Right lung (tissue), 10 donors: ENCODE measurements at places on chromosomes 3 and 15. TPM values are rescaled to one million over a fixed set of nuclear protein-coding genes. Genes with fewer than 3 reads are reported as not detected.

GRCh38 chr15:48527517-48527916, 118.0 kb downstream of the FBN1 start:
- DNase-seq = no peak

DNA sequence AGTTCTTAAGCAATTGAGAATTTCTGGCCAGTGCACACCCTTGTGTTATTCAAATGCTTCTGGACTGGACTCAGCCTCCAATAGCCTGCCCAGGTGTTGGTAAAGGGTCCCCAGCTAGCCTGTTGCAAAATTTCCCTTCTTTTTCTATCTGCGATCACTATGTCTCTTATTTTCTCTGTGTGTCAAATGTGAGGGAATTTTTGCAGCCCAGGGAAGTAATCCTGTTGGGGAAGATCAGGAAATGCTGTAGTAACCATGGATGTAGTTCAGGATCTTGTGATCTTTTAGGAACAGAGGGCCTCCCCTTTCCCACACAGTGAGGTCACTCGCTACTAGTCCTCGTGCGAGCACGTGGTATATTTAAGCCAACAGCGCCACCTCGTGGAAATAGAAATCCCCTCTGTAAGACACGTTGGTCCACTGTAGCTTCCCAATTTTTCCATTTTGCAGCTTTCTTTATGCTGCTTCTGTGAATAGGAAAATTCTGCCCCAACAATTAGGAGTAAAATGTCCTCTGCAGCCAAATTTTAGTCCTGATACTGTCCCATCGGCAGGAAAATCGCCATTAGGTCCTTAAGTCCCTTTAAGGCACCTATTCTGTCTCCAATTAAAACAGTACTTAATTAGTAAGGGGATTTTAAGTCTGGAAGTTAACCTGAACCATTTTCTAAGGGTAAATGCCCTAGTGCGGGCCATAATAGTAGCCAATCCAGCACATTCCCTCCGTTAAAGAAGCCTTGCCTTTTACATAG, 4.0 kb upstream of the SMCO1 start:
- no peak for DNase-seq

DNA sequence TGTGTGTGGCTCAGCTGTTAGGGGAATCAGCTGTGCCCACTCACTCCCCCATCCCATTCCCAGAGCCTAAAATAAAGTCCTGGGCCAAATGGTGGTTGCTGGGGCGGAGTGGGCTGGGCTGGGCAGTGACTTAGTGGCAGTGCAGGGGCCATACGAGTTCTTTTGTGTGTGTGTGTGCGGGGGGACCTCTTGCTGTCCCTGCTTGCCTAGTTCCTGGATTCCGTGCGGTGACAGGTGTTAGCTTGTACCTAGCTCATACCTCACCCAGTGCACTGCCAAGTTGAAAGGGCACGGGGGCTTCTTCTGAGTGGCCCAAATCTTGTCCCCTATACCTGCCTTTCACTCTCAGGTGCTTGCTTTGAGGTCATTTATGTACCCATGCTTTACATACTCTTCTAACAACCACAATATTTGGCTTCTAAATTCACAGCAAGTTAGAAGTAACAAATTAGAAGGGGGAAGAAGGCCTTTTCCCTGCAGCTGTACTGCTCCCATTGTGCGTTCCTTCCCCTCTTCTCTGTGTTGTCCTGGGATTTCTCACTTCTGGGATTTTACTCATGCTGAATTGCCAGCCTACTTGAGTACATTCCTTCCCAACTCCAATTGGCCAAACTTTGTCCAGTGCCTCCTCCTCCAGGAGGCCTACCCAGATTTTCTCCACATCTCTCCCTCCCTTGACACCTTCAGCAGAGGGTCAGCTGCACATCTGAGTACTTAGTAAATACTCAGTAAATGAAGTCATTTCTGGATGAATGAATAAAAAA, 66.3 kb upstream of the POLG start:
- DNase-seq = no peak

DNA sequence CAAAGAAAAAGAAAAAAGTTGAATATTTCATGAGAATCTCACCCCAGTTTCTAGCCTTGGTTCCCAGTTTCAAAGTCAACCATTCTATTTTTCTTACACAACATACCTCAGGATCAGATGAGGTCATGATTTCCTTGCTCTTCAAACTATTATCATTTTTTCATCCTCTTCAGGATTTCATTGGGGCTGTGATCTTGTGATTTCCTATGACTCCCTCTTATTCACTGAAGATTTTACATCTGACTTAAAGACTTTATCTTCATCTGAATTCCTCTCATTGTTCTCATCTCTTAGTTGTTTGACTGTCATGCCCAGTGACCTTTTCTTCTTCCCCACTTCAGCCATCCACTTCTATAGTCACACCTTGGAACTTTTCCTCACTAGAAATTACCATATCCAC, 3.1 kb upstream of the C3orf33 start:
- DNase-seq = no peak

Gene CCDC54
- polyA plus RNA-seq = 0.21 TPM

Gene EIF4E3
- polyA plus RNA-seq = 8.5 TPM

Gene SCN11A
- 0.73 TPM for polyA plus RNA-seq

GRCh38 chr15:68218331-68218730, 11.2 kb downstream of the CLN6 start:
- no peak for DNase-seq

DNA sequence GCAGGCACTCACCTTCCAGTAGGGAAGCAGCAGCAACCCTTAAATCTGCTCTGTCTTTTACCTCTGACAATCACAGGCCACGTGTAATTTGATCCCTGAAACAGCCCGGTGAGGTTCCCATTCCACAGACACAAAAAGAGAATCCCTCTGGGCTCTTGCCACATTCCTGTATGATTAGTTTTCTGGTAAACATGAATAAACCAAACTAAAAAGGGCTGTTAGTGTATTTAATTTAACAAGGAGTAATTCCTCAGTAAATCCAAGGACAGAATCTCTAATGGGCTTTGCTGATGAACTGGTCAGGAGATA, 186.9 kb downstream of the FAM43A start:
- no peak for DNase-seq

Gene UROC1
- 0.08 TPM for polyA plus RNA-seq

GRCh38 chr3:119293105-119293870, 895 bp upstream of the ARHGAP31 start:
- no peak for DNase-seq

Gene PTH1R
- 78.3 TPM for polyA plus RNA-seq

GRCh38 chr3:32959371-32959770, 7.9 kb downstream of the CCR4 start:
- no peak for DNase-seq

GRCh38 chr3:11282250-11283138, 10.3 kb downstream of the ATG7 start:
- peak; percentile 93 for DNase-seq

GRCh38 chr15:73799466-73799865, 46.3 kb upstream of the INSYN1 start:
- DNase-seq = no peak

DNA sequence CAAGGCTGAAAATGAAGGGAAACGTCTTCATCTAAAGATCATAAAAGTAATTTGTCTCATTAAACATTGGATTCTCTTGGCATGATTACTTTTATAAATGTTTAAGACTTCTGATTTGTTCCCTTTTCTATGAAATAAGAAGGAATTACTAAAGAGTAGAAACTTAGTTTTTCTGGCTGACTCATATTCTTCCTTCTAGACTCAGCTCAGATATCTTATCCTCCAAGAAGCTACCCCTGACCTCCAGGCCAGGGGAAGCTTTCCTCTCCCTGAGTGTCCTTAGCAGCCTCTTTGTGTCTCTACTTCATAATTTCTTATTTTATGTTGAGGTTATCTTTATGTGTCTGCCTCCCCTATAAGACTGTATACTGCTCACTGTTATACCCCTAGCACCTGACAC, 291.9 kb upstream of the STT3B start:
- no peak for DNase-seq

Gene RSRC1
- polyA plus RNA-seq = 25.4 TPM

Gene GDPGP1
- 4.3 TPM for polyA plus RNA-seq

Gene EBLN2
- 8.4 TPM for polyA plus RNA-seq

Gene CHRNA7
- polyA plus RNA-seq = 23.1 TPM

DNA sequence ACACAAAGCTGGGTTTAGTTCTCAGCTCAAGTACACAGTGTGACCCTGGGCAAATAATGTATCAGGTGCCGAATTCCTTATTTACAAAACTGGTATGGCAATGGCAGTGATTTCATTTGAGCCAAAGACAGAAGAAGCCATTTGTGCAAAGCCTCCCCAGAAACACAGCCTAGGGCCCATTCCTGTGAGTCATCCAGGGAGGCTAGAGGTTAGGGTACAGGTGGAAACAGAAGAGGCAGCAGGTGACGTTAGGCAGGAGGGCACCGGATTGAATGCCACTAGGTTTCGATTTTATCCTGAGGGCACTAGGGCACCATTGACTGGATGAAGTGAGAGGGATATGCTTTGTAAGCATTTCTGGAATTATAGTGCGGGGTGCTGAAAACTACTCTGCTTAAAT, 766.9 kb upstream of the NR2F2 start:
- DNase-seq = no peak

DNA sequence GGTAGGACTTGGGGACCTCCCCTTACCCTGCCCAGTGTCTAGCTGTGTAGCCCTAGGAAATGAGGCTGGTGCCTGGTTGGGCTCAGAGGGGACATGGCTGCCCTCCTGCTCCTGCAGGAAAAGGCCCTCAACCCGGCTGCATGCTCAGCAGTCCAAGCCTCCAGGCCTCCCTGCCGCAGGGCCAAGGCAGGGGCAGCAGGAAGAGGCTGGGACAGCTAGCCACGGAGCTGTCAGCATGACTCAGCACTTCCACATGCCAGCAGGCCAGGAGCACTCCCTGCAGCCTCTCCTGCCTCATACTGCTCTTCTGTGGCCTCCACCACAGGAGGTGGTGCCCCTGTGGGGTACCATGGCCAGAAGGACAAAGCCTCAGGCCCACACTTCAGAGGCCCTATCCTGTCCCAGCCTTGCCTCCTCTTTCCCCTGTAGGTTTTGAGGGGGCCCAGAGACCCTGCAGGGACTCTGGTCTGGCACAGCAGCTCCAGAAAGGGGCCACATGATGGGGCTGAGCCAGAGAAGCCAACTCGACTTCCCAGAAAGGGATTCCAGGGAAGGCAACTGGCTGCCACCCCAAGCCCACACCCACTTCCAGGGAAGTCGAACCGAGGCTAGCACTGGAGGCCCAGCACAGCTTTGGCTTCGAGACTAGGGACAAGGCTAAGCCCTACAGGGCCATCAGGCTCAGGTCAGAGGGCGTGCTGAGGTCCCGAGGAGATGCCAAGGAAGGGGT, 19.5 kb downstream of the TKT start:
- DNase-seq = no peak

DNA sequence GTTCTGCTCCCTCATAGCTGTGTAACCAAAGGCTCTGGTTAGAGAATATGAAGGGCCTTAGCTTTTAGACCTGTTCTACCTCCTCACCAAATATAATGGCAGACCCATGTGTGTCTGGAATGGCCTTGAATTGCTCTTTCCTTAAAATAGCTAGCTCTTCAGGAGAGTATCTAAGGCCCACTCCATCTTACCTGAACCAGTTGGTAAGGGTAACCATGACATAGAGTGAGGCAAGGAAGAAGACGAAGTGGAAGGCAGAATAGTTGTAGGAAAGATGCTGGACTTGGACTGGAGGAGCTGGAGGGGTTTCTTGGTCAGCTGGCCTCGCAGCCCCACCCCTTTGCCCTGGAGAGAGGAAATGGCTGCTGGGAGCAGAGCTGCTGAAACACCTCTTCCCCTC, 3.1 kb downstream of the SERF2 start:
- DNase-seq = no peak

DNA sequence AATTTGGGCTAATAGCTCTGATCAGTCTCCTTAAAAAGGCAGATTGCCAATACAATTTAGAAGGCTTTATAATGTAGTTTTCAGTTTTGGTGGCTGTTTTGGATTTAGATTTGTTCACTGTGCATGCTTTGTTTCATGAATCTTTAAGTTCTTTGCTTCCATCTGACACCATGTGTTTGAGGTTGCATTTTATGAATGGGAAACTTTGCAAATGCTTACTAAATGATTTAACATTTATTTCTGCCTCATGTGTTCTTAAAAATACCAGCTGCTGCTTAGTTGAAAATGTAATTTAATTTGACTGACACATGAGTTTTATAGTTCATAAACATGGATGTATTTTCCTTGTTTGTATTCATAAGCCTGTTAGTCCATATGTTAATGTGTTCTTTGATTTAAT, 78.6 kb downstream of the RNF13 start:
- DNase-seq = no peak

DNA sequence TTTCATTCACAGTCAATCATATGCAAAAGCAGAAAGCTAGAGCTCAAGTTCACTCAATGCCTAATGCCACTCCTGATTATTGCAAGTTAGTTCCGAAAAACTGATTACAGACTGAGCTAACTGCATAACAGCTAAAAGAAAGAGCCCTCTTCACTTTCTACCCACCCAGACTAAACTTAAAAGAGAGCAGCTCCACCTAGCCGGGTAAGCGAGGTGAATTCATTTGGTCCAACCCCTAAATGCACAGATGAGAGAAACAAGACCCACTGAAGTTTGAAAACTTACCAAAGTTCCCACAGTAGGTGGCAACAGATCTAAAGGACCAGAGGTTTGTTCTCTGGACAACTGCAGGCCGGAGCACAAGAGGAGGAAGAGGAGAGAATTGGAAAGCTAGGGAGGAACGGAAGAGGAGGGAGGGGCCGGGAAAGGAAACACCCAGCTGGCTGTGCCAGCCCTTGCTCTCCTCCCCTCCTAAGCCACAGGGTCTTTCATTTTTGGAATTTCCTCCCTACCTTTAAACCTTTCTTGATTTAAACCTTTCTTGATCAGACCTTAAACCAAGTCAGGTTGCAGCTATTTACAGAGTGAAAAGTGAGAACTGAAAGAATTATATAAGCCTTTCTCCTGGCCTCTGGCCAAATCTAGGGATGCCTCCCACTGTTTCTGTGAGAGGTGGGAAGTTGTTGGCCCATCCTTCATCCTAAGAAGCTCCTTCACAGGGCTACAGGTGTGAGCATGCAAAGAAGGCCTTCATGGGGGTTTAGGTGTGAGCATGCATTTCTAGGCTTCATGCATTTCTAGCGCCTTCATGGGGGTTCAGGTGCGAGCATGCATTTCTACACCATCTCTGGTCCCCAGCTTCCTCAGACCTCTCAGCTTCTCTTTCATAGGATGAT, 114.7 kb upstream of the LMOD3 start:
- DNase-seq = no peak

GRCh38 chr3:100634493-100635272, 25.3 kb downstream of the ADGRG7 start:
- no peak for DNase-seq

GRCh38 chr3:122502941-122503340, 11.8 kb downstream of the KPNA1 start:
- DNase-seq = no peak

Gene CPLX3
- not detected for polyA plus RNA-seq

Gene SCAANT1
- 1.1 TPM for polyA plus RNA-seq

Gene TOP2B
- polyA plus RNA-seq = 199 TPM

GRCh38 chr15:57734860-57735259, 28.3 kb downstream of the POLR2M start:
- DNase-seq = no peak
